Bone marrow (tissue), 2 donors: ENCODE measurements at places on chromosomes 3 and 15.

GRCh38 chr3:23183731-23184130 is 19.4 kb upstream of the UBE2E2 start:
- DNase-seq = no peak

DNA sequence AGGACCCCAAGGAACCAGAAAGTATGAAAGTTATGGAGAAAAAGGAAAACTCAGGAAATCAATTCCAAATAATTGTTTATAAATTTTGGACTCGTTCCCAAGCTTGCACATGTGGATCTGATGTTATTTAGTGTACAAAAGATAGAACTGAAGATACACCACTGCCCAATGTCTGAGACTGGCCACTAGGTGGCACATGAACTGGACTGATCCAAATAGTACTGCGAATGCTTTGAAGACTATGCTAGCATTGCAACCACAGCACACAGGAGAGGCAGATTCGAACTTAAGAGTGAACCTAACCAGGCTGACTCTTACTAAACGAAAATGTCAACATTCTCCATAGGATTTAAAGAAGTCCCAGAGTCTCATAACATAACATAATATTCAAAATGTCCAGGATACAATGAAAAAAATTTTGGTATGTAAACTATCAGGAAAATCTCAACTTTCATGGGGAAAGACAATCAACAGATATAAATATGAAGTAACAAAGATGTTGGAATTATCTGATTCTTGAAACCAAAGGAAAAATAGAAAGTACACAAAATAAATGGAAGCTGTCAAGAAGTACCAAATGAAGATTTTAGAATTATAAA is 596.7 kb downstream of the FGF12 start:
- DNase-seq = no peak

- DNase-seq = no peak
Observed at GRCh38 chr3:72441284-72441994, 406.8 kb downstream of the SHQ1 start.

GRCh38 chr15:67358812-67359211 is 104.2 kb downstream of the IQCH start:
- no peak for DNase-seq

- no peak for DNase-seq
Observed at GRCh38 chr3:155517903-155518302, 224.4 kb upstream of the STRIT1 start.

DNA sequence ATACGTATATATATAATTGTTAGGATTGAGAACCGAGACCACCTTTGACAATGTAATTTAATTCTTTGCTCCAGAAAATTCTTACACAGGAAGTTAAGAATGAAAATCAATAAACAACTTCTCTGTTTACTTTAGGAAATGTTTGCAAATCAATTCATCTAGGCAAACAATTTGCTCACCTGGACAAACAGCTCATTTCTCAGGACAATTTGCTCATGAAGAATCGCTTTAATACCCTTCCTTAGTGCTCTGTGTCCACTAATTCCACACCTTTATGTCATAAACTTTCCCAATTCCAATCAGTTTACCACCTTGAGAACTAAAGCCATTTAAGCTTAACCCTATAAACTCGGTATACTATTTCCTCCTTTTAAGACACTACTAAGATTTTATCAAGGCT is 292.2 kb downstream of the BCHE start:
- DNase-seq = no peak

GRCh38 chr3:99927671-99928457 is 110.2 kb downstream of the CMSS1 start:
- no peak for DNase-seq

DNA sequence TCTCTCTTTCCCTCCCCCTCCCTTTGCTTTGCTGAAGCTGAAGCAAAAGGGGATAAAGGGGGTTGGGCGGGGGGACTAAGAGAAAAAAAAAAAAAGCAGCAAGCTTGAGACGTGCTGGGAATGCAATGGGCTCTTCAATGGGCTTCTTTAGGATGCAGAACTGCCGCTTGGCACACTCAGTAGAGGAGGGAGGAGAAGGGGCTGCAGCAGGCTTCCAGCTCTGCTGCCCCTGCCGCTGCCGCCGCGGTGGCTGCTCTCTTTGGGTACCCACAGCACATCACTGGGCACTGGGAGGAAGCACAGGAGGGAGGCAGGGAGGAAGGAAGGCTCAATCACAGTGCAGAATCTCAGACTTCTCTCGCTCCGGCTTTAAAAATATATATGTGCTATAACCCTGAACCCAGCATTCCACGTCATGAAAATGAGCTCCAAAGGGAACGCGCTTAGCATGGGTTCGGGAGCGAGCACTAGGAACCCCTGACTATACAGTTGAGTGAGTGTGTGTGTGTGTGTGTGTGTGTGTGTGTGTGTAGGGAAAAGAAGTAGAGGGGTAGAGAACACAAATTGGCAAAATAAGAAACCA is 3.5 kb downstream of the SLITRK3 start:
- DNase-seq = no peak

- no peak for DNase-seq
Observed at GRCh38 chr15:100902436-100903167, 16.6 kb upstream of the LRRK1 start.

- DNase-seq = no peak
Observed at GRCh38 chr3:197592361-197593045, 36.7 kb upstream of the BDH1 start.

DNA sequence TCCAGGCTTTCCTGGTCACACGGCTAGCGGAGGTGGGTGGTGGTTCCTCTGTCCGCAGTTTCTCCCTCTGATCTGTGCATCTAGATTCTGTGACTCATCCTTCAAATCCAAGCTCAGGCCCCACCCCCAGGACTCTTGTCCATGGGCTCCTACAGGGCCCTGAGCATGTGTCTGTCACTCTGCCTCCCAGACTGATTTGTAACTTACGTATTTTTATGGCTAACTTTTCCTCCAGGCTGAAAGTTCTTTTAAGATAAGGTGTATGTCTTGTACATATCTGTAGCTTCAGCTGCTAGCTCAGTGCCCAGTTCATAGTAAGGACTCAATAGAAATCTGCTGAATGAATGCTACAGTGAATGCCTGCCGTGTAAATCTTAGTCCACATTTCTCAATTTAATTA is 8.0 kb downstream of the ESYT3 start:
- no peak for DNase-seq
